RPMI7951 (cell line): ENCODE measurements at places on chromosomes 13 and 19. TPM values are rescaled to one million over a fixed set of nuclear protein-coding genes. Genes with fewer than 3 reads are reported as not detected.

DNA sequence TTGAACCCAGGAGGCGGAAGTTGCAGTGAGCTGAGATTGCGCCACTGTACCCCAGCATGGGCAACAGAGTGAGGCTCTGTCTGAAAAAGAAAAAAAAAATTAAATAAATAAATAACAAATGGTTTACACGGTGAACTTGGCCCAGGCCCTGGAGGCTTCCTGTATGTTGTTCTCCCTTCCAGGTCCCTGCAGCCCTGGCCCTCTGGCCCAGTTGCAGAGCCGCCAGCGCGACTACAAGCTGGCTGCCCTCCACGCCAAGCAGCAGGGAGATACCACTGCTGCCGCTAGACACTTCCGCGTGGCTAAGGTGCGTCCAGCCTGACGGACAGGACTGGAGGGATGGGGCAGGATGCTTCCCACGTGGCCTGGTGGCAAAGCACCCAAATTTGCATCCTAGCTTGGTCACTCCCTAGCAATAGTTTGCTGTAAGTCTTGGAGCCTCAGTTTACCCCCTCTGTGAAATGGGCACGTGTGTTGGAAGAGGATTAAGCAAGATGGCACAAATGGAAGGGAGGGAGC, 11.9 kb downstream of the CC2D1A start:
- no peak for DNase-seq

DNA sequence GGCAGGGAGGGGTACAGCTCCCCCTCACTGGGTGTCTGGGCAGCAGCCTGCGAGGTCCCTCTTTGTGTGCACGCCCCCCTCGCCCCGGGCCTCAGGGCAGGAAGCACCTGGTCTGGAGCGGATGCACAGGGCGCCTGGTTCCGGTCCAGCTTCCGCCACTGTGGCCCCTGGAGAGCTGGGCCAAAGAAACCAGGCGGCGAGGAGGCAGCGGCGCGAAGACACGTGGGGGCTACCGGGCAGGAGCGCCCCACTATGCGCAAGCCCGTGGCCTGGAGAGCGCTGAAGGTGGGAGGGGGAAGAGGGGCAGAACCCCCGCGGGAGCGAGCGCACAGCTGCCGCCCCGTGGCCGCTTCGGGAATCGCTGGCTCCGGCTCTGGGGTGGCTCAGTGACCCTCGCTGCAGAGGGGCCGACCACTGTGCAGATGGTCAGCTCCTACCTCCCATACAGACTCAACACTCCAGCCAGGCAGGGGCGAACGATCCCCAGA, 1.7 kb upstream of the LYL1 start:
- DNase-seq: no peak

Gene MYDGF
- total RNA-seq: 258 and 333 TPM in 2 replicates

DNA sequence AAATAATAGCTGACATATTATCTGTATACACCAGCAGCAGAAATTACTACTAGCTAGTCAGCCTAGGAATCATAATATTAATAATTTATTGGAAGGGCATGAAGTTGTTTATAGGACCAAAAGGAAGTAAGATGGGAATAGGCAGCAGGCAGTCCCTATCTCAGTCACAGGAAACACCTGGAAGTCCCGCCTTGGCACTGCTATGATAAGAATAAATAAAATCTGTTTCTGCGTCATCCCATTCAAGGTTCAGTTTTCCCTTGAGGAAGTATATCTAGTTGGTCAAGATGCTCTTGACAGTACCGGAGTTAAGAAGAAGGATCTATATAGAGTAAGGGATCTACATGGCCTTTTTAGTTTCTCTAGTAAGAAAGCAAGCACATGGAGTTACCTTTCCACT, 830.8 kb downstream of the DIAPH3 start:
- DNase-seq: no peak

GRCh38 chr13:113756441-113757097, 2.5 kb upstream of the TMEM255B start:
- DNase-seq: no peak

DNA sequence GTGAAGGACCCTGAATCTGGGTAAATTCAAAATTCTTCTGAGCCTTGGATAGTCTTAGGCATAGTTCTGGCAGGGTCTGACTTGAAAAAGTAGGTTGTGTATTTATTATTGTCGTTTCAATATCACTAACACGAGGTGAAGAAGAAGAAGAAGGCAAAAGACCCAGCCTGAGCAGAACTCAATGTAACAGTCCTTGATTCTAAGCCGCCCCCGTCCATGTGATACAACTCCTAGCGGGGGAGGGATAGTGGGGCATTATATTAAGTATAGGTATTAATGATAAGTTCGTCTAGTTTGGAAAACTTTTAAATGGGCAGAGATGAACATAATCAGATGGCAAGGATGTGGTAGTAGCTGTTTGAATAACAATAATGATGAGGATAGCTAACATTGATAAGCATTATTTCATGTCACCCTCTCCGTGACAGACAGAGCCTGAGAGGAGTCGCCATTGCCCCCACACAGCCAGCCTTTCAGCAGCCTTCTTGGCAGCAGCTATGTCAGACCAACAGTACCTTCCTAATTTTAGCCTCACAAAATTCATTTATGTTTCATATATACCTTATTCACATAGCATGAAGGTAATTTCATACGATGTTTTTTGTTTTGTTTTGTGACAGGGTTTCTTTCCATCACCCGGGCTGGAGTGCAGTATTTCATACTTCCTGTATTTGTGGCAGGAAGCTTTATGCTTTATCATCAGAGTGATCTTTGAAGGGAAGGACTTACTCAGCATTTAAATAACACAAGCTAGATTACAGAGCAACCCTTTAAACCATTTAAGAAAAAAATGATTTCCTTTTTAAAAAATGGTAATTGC, 64.4 kb upstream of the NPAS1 start:
- DNase-seq: peak; percentile 72

Gene BST2
- total RNA-seq: 46.1 and 65.6 TPM in 2 replicates

DNA sequence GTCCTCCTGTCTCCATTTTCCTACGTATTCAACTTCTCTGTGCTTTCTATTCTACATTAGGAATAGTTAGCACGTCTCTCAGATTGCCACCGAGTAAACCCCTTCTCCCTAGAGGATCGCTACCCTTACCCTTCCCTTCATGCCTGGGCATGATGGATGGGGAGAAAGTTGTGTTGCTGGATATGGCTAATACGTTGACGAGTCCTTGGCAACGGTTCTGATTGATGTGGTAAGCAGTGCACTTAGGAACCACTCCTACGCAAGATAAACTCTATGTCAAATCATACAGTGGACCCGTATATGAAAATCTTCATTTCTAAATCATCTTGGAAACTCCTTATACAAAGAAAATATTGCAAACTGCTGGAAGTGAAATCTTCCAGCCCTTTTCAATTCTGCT, 224.5 kb downstream of the EFNB2 start:
- peak; percentile 18 for DNase-seq

GRCh38 chr13:76189882-76190519, 553.9 kb downstream of the LMO7 start:
- DNase-seq: no peak

DNA sequence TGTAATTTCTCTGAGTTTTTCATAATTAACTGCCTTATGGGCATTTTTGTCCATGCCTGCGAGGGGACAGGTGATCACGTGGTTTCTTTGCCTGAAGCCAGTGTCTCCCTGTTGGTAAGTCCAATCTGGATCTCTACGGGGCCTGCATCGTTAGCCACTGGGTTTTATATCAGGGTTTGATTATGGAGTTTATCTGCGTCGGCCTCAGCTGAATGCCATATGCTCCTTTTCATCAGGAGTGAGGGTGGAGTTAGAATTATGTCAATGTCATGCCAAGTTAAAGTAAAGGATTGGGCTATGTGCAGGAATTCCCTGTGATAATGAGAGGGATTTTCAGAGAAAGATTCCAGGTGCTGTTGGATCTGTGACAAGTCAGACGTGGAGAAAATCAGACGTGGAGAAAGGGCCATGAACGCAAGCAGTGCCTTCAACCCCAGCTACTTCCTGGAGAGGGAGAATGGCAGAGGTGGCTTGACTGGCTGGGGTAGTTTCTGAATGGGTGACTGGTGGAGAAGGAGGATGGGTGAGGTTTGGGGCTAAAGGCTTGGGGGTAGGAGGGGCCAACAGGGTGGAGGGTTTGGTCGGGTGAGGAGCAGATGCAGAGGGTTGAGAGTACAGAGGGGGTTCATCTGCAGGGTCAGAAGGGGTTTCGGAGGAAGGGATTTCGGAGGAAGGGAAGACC, 24.3 kb downstream of the TMEM255B start:
- no peak for DNase-seq

- no peak for DNase-seq
Measured at GRCh38 chr19:38081547-38082255, 142.3 kb downstream of the DPF1 start.

DNA sequence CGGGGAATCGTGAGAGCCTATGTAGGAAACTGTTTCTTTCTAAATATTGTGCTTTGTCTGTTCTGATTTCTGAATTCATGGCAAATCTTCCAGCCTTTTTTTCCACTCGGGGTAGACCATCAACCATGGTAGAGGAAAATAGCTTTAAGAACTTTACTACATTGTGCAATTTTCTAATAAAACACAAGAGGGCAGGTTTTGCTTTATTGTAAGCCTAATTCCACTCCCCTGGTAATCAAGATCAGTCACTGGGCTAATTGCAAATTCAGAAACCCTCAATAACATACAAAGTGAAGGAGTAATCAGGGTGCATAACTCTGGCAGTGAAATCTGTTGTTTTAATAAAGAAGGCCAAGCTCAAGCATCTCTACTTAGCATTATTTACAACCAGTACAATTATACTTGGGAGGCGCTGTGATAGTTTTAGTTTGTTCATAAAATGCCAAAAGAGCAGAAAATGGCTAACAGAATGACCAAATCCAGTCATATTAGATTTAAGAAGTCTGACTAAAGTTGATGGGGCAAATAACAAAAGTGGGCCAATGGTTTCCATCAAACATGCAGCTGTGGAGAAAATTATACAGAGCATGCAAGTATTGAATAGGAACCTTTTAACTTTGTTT, 43.8 kb downstream of the DCT start:
- DNase-seq: peak; percentile 34

GRCh38 chr19:52957591-52957990, 5.1 kb downstream of the ZNF816 start:
- no peak for DNase-seq

GRCh38 chr13:45398877-45399276, 19.3 kb downstream of the SLC25A30 start:
- no peak for DNase-seq

Gene CCNA1
- 0.96 and 2.9 TPM in 2 replicates for total RNA-seq

- DNase-seq: no peak
Measured at GRCh38 chr13:21817878-21818277, 147.0 kb downstream of the FGF9 start.

DNA sequence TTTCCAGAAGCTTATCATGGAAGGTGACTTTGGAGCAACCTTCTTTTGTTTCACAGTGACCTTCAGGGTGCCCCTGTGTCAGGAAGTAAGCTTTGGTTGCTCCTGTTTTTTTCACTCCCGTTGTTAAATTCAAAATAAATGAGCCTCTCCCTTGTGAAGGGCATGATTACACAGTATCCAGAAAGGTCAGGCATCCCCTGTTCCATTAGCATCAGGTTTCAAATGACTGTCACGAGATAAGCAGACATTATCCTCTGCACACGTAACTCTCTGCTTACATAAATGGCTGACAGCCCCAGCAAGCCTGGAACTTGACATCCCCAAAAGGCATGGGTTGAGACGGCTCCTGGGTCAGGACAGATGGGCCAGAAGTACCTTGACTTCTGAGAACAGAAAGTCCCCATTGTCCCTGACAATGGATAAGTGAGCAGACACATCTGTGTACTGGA, 52.0 kb downstream of the RAB20 start:
- no peak for DNase-seq

Gene ZNF285
- total RNA-seq: 3.1 and 3.8 TPM in 2 replicates

GRCh38 chr13:83753912-83754624, 128.2 kb downstream of the SLITRK1 start:
- DNase-seq: no peak

Gene ZNF443
- 4.8 and 5.8 TPM in 2 replicates for total RNA-seq

Gene TMEM161A
- 17.0 and 18.5 TPM in 2 replicates for total RNA-seq
